SW480 (cell line): ENCODE measurements at places on chromosomes 11 and 22.

GRCh38 chr11:31676280-31676982, 134.7 kb downstream of the PAX6 start:
- DNase-seq = no peak

DNA sequence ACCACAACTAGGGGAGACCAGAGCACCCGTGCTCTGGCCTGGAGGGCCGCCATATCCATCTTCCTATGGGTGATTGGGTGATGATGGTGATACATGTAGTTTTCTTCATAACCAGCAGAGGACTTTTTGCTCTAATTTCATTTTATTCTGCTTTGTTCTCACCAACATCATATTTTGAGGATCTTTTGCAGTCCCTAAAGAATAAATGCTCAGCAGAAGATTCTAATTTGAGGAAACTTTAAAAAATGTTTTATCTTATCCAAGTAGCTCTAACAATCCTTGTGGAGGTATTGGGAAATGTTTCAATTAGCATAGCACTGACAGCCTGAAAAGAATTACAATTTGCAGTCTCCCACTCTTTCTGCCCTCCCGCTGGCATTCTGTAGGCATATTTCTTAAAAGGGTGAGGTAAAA, 544.0 kb downstream of the NTM start:
- DNase-seq = no peak

DNA sequence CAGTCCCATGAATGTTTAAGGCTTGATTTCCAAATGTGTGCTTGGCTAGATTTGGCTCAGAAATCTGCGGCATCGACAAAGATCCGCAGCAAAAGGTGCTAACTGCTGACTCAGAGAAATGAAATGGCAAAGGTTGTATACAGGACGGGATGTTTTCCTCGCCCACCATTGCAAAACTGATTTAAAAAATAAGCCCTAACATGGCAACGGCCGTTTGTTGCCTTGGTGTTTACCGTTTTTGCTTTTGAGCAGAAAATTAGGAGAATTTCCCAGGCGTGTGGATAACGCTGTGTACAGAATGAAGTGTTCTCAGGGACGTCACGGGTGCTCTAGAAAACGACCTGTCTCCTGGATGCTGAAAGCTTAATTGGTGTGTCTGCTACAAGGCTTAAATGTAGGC, 70.2 kb downstream of the ARHGAP8 start:
- no peak for DNase-seq

GRCh38 chr22:39457198-39457555, 365 bp downstream of the MGAT3 start:
- DNase-seq = no peak

GRCh38 chr11:111379602-111380136, 594 bp upstream of the POU2AF1 start:
- DNase-seq = no peak

GRCh38 chr22:48713272-48714205, 1114.1 kb downstream of the BRD1 start:
- DNase-seq = no peak

DNA sequence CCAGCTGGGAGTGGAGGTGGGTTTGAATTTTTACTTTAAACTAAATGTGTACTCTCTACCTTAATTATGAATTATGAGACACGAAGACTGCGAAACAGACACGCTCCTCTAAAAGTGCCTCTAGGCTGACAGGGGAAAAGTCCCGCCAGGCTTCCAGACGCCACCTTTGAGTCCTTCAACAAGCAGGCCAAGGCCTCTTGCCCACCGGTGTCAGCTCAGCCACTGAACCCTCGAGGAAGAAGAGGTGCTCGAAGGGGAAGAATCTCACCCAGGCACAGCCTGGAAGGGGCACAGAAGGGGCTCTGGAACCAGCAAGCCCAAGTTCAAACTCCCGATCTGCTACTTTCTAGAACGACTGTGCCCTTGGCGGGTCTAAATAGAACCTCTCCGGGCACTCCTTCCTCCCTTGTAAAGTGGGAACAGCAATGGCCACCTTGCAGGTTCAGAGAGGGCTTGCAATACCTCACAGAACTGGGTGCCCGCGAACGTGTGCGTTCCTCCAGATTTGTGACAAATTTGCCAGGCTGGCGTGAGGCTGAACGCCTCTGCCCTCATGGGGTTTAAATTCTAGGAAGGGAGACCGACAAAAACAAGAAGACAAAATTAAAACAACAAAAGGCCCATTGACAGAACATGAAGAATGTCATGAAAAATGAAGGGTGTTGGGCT, 158.5 kb upstream of the GRK3 start:
- DNase-seq = no peak

- no peak for DNase-seq
Measured at GRCh38 chr11:113473983-113474361, 1.2 kb downstream of the DRD2 start.

DNA sequence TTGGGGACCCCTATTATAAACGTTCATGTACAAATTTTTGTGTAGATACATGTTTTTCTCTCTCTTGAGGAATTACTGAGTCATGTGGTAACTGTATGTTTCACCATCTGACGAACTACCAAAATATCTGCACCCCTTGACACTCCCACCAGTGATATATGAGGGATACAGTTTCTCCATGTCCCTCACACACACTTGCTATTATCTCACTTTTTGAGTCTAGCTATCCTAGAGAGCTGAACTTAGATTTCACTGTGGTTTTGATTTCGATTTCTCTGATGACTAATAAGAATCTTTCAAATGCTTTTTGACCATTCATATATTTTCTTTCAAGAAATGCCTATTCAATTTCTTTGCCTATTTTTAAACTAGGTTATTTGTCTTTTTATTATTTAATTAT, 200.2 kb downstream of the PGR start:
- no peak for DNase-seq

DNA sequence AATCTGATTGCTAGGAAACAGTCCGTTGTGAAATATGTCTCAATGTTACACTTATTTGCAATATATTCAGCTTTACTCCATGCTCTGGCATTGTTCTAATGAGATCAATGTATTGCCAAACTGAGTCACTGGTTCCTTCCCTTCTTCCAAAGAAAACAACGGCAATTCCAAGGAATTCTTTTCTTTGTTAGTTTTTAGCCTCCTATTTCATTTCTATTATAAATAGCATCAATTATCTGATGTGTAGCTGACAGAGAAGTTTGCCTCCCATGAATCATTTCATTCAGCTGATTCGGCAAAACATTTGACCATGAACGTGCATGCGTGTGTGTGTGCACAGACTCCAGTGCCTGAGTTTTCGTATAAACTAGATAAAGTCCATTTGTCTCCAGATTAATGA, 346.8 kb downstream of the ETS1 start:
- no peak for DNase-seq

DNA sequence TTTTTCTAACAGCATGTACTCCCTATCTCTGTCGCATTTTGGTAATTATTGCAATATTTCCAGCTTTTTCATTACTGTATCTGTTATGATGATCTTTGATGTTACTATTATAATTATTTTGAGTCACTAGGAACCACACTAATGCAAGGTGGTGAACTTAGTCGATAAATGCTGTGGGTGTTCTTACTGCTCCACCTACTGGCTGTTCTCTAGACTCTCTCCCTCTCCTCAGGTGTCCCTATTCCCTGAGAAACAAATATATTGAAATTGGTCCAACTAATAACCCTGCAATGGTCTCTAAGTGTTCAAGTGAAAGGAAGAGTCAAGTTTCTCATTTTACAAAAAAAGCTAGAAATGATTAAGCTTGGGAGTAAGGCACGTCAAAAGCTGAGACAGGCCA, 10.5 kb downstream of the ARL14EP start:
- DNase-seq = peak; percentile 27

DNA sequence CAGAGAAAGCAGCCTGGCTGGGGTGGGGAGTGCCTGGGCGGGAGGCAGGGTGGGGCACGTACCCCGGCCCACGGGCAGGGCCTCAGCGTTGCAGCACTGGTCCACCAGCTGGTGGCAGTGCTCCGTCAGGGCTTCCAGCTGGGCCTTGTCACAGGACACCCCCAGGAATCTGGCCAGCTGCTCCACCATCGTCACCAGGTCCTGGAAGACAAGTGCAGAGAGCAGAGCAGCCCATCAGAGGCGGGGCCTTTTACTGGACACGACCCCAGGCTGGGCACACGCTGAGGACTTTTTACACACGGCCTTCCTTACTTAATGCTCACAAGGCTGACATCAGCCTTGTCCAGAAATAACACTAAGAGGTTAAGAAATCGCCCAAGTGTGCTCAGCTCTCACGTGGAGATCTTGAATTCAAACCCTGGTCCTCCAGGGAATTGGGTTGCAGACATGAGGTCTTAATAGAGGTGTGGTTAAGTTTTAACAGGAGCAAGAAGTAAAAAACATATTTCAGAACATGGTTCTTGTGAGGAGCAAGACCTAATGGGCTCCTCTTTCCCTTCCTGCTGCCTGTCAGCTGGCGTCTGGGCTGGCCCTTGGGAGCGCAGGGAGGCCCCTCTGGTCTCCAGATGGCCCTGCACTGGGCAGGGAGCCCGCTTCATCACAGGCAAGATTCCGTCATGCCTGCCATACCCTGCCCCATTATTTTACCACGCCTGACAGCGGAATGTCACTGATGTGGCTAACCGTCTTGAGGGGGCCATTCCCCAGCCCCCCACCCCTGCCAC, 17.1 kb upstream of the EFCAB6 start:
- peak; percentile 15 for DNase-seq

DNA sequence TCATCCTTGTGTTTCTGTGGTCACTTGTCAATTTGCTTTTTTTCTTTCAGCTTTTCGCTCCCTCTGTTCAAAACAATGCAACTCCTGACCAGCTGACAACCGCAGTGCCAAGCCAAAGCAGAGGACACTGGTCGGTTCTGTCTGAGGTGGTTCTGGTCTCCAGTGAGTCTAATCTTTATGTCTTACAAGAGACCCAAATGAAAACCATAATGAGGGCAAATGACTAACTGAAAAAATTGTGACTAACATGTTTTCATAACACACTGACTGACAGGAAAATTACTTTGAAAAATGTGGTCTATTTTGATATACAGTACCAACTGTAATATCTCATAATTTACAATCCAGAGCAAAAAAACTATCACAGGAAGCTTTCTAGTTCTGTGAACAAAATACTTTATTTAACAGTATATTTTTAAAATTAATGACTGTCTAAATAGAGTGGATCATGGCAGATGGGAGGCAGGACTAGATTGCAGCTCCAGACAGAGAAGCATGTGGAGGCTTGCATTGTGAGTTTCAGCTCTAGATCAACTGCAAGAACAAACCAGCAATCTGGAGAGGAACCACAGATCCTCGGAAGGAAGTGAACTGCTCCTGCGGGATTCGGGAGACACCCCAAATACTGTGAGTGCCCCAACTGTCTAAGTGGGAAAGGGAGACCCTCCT, 311.8 kb downstream of the SBF2 start:
- DNase-seq = no peak

DNA sequence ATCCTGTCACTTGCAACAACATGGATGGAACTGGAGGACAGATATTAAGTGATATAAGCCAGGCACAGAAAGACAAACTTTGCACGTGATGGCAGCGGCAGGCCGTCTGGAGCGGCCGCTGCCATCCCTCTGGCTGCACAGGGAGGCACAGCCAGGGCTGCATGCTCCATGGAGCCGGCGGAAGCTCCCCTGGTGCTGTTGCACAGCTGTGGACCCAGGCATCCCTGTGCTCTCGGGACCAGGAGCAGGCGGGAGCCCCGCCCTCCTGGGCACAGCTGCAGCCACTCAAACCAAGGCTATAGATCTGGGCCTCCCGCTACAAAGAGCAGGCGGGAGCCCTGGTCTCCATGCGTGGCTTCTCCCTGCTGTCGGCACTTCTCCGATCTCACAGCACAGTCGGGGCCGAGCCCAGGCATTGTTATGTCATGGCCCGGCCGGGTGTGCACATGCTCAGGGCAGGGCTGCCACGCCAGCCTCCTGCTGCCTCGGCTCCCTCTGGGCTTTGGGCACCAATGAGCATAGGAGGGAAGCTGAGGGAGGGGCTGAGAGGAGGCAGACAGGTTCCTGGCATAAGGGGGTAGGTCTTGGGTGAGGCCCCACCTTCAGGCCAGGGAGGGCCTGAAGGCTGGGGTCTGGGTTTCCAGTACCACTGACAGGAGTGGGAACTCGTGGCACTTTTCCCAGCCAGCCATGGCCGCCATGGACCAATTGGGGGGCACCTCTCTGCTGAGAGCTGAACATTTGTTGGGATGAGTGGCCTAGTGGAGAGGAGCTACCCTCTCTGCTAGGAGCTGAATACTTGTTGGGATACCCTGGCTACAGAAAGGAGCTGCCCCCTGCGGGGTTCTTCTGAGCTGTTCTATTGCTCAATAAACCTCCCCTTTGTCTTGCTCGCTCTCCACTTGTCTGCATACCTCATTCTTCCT, 16.7 kb downstream of the RRP8 start:
- no peak for DNase-seq

DNA sequence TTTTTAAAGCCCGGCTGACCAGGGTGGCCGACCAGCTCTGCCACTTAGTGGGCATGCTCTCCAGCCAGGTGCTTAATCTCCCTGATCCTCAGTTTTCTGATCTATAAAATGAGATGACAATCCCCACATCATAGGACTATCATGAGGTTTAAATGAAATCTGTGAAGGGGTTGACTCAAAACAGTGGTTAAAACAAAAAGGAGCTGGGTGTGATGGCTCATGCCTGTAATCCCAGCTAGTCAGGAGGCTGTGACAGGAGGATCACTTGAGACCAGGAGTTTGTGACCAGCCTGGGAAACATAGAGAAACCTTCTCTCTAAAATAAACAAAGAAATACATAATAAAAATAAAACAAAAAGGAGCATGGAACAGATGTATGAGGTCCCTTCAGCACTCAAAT, 3.6 kb upstream of the C11orf86 start:
- no peak for DNase-seq

- no peak for DNase-seq
Measured at GRCh38 chr11:126182787-126183445, 28.5 kb downstream of the RPUSD4 start.
